Fibroblast of skin of abdomen (primary cell): ENCODE measurements at places on chromosomes 2 and 18.

- peak; percentile 49 for DNase-seq
Observed at GRCh38 chr2:19785447-19785846, 116.3 kb downstream of the TTC32 start.

- DNase-seq, result no peak
Observed at GRCh38 chr2:169955940-169956339, 128.7 kb downstream of the UBR3 start.

DNA sequence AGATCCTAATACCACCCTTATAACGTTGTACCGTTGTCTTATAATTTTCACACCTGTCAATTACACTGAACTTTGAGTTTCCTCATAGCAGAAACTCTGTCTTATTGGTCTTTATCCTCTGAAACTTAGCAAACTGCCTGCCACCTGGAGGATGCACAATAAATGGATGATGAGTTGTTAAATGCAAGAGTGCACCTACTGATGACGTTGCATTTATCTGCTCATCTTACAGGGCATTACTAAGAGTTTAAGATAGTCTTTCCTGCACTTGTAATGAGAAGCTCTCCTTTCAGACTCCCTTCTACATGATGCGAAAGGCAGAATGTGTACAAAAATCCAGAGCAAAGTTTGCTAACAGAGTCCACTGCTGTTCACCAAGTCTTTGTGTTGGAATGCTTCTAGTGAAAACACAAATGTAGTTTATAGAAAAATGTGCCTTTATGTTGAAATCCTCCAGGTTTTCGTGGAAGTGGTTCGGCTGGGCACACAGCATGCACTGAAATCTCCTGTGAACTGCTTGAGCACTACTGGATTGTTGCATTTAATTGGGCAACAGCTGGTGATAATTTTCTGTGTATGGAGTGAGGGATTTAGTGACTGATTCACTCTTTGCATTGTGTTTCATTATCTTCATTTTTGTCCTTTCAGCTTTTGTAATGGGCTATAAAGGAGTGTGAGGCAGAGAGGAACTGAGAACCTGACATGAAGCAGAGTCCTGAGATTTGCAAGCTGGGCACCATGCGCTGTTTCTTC lies 665.8 kb upstream of the ID2 start:
- DNase-seq, result peak; percentile 46

DNA sequence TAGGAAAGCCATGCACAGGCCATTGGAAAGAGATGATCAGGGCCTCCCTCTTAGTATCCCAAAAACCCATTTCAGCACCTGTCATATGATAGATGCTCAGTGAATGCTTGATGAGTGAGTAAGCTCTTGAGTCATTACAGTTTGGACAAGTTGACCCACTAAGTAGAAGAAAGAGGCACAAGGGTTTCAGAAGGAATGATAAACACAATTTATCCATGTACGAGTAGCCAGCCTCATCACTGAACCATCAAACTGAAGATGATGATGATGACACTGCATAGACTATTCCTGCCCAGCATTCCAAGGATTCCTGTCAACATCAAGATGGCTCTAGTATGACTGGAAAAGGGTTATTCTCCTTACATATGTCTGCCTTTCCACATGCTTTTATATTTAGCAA lies 596.0 kb downstream of the BCL11A start:
- DNase-seq, result peak; percentile 72

DNA sequence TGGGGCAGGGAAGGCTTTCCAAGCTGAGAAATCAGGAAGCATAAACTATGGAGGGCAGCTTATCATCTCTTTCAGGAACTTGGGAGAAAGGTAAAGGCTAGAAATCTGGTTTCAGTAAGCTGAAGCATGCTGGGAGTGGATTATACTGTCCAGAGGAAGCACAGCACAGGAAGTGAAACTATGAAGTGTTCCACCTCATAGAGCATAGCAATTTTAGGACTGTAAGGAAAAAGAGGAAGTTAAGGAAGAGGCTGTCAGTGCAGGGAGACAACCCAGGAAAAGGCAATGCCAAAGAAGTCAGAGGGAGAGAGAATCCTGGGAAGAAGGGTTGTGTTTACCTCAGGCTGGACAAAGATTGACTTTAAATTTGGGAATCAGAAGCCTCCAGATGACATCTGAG lies 51.9 kb downstream of the EFEMP1 start:
- no peak for DNase-seq

DNA sequence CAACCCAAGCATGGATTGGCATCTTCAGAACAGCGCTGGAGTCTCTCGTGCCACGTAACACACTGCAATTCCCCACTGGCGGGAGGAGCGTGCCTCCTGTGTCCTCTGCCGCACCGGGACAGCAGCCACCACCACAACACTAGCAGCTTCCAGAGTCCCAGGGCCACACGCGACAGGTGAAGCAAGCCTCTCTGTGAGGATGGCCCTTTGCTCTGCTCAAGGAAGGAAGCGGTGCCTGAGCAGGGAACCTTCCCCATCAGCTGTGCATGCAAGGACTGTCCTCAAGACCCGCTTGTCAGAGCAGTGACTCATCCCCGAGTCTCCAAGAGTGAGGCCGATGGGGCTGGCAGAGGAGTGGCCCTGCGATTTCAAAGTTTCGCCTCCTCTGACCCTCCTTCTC lies 44.0 kb downstream of the TTC32 start:
- no peak for DNase-seq

- no peak for DNase-seq
Observed at GRCh38 chr2:19472391-19472978, 114.1 kb upstream of the OSR1 start.

DNA sequence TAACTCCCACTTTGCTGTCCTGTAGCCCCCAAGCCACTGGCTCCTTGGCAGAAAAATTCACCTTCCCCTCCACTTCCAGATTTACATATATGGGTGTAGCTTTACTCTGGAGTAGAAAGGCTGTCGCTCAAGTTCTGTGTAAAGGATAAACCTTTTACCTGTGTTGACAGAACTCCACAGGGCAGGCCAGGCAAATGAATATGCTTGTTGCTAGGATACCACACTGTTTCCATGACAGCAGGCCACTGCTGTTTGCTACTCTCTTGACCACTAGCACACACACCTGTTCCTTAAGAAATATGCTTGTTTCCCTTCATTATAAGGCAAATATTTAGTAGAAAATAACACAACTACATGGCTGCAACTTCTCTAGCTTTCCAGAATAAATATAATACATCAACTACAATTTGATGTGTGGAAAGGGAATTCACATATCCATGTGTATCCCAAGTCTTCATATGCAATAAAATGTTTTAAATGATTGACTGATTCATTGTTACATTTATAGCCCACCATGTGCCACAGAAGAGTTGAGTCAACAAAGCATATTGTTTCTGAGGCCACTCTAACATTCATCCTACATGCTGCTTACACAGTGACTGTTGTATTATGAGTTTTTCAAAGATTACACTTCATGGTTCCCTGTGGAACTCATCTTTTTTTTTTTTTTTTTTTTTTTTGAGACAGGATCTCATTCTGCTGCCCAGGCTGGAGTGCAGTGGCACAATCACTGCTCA lies 56.2 kb upstream of the ROCK1 start:
- no peak for DNase-seq

DNA sequence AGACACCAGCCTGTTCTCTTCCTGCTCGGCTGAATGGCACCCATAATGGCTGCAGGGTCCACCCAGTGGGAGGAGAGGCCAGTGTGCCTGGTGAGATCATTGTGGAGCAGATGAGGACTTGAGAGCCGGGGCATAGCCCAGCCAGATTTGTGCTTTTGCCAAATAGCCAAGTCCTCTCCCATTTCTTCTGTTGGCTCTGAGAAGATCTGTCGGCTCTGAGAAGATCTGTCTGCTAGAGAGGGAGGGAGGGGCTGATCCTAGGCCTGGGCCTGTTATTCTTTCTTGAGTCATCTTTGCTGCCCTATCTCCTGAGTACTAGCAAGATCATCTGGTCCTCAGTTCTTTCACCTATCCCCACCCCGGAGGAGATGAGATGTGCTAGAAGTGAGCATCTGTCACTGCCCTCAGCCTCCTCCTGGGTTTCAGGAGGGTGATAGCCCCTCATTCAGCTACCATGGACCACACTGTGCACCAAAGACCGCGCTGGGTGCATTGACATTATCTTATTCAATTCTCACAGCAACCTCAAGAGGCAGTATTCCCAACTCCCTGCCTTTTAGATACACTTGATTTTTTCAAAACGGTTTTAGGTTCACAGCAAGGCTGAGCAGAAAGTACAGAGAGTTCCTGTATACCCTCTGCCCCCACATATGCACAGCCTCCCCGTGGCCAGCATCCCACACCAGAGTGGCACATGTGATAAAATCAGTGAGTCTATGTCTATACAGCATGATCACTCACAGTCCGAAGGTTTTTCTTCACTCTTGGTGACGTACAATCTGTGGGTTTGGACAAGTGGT lies 98.6 kb downstream of the CAPN13 start:
- DNase-seq, result peak; percentile 23

GRCh38 chr2:179594268-179595112 lies 266.9 kb downstream of the ZNF385B start:
- no peak for DNase-seq

- no peak for DNase-seq
Observed at GRCh38 chr2:25448808-25449207, 107.1 kb upstream of the DNMT3A start.

DNA sequence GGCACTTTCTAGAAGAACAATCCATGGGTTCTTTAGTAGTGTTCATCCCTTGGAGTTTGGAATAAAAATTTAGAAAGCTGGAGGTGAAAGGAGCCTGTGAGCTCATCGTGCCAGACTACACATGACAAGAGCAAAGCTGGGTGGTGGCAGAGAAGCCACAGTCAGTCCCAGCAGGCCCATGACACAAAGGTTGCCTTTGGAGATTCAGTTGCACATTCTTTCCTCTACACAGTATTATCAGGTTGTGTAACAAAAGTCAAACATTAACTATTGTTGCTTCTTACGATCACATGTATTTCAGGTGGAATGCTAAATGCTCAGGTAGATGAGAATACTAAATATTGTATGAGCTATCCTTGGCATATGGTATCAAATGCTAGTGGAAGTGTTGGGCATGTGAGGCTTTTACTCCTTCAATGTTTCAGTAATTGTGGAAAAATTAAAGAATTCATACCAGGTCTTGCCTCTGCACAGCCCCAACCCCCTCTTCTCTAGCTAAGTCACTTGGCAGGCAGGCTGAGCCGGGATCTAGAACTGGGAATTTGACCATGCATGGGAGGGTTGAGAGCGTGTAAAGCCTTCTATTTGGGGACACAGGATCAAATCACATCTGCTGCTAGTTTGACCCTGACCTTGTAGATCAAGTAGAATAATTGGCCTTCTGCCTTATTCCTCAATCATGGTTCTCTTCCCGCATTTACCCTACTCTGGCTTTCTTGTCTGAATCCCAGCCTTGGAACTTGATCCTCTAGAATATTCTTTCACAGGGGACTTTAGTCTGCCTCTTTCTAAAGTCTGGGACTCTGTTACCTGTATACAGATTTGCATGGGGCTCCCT lies 230.9 kb downstream of the GCA start:
- no peak for DNase-seq

GRCh38 chr2:150081775-150082481 lies 405.5 kb downstream of the RND3 start:
- DNase-seq, result no peak

GRCh38 chr18:49656073-49656692 lies 94.3 kb downstream of the LIPG start:
- DNase-seq, result peak; percentile 85

- no peak for DNase-seq
Observed at GRCh38 chr2:113700186-113700841, 56.1 kb downstream of the SLC35F5 start.

GRCh38 chr2:78963881-78964280 lies 61.6 kb upstream of the REG3G start:
- no peak for DNase-seq

DNA sequence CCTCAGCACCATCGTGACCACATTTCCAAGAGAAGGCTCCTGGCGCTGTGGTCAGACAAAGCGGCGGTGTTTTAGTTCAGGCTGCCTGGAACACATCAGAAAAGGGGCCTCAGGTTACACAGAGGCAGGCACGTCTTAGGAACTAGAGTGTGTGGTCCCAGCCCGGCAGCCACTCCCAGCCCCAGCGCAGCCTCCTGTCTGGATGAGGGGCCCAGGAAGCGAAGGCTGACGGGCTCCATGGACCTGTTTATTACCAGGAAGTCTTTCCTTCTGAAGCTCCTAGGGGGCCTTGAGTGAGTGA lies 10.0 kb upstream of the GPR55 start:
- DNase-seq, result no peak

DNA sequence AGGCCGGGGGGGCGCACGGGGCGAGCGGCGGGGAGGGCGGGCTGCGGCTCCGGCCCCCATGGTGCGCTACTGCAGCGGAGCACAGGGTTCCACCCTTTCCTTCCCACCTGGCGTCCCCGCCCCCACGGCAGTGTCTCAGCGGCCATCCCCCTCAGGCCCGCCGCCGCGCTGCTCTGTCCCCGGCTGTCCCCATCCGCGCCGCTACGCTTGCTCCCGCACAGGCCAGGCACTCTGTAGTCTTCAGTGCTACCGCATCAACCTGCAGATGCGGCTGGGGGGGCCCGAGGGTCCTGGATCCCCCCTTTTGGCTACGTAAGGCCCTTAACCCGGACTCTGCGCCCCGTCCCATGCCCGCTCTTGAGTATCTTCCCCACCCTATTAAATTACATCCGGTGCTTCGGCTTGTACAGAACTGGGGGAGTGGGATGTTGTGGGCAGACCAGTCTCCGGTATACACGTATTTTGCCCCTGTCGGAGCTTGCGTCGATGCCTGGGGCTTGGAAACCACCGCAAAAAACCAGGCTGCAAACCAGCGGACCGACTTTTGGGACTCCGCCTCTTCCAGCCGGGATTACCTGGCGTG lies 598 bp upstream of the WBP1 start:
- DNase-seq, result no peak

DNA sequence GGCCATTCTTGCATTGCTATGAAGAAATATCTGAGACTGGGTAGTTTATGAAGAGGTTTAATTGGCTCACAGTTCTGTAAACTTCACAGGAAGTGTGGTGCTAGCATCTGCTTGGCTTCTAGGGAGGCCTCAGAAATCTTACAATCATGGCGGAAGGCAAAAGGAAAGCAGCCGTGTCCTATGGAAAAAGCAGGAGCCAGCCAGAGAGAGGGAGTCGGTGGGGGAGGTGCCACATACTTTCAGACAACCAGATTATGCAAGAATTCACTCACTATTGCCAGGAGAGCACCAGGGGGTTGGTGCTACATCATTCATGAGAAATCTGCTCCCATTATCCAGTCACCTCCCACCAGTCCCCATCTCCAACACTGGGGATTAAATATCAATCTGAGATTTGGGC lies 64.1 kb downstream of the CPS1 start:
- peak; percentile 7 for DNase-seq
